ENCODE measurements at places on chromosomes 1 and 21. TPM values are rescaled to one million over a fixed set of nuclear protein-coding genes. Genes with fewer than 3 reads are reported as not detected.

GRCh38 chr1:58943776-58944175 lies 159.9 kb upstream of the JUN start:
- H3K4me3 ChIP-seq, result no peak overlapping the region
- H3K4me1 ChIP-seq, result peaks cover 32% of the 10 kb centered on the region
- no peak overlapping the region for H3K27ac ChIP-seq
- no peaks in the 10 kb centered on the region for H3K27me3 ChIP-seq

- H3K27me3 ChIP-seq, result no peaks in the 10 kb centered on the region
- H3K4me3 ChIP-seq, result no peak overlapping the region
- H3K36me3 ChIP-seq, result no peaks in the 10 kb centered on the region
- no peaks in the 10 kb centered on the region for H3K4me1 ChIP-seq
- no peak overlapping the region for H3K27ac ChIP-seq
These were observed 13.3 kb upstream of the CTRC start for GRCh38 chr1:15424981-15425380.

GRCh38 chr1:152237093-152237492 lies 13.1 kb upstream of the HRNR start:
- H3K4me3 ChIP-seq, result no peak overlapping the region
- H3K4me1 ChIP-seq, result no peaks in the 10 kb centered on the region
- no peaks in the 10 kb centered on the region for H3K27me3 ChIP-seq
- H3K27ac ChIP-seq, result no peak overlapping the region
- no peak for DNase-seq

The LMNA gene
- 53.1 TPM for polyA plus RNA-seq

The NUDT4B gene
- 10.7 TPM for polyA plus RNA-seq

GRCh38 chr1:205813755-205814058 lies 709 bp upstream of the SLC41A1 start:
- no peaks in the 10 kb centered on the region for H3K27me3 ChIP-seq
- H3K4me3 ChIP-seq, result peak overlapping the region; percentile 83
- DNase-seq, result no peak
- H3K4me1 ChIP-seq, result peaks cover 30% of the 10 kb centered on the region

DNA sequence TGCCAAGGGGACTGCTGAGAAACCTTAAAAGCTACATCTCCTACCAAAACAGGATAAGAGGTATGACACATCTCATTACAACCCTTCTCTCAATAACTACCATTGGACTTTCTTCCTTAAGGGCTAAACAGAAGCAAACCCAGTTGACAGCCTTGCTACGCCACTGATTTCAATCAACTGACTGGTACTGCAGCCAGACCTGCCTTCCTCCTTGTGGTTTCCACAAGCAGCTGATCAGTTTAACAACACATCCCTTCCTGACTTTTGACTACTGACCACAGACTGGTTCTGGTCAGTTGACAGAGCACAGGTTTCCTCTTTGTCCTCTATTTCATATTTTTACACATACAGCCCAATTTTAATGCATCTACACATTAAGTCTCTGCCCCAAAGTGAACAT lies 108.8 kb downstream of the ADAMTS1 start:
- no peaks in the 10 kb centered on the region for H3K36me3 ChIP-seq
- no peaks in the 10 kb centered on the region for H3K4me1 ChIP-seq
- no peaks in the 10 kb centered on the region for H3K27me3 ChIP-seq
- no peak for DNase-seq
- no peak overlapping the region for H3K4me3 ChIP-seq

DNA sequence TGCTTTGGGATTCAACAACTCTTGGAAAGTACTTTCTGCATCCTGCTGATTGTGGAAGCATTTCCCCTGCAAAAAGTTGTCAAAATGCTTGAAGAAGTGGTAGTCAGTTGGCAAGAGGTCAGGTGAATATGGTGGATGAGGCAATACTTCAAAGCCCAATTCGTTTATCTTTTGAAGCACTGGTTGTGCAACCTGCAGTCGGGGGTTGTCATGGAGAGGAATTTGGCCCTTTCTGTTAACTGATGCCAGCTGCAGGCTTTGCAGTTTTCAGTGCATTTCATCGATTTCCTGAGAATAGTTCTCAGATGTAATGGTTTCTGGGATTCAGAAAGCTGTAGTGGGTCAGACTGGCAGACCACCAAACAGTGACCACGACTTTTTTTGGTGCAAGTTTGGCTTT lies 47.6 kb upstream of the GJA5 start:
- H3K4me3 ChIP-seq, result no peak overlapping the region
- no peaks in the 10 kb centered on the region for H3K27me3 ChIP-seq
- DNase-seq, result no peak
- no peak overlapping the region for H3K27ac ChIP-seq

The GBP2 gene
- 8.2 TPM for polyA plus RNA-seq

GRCh38 chr1:30733493-30733892 lies 10.1 kb upstream of the MATN1 start:
- peaks cover 9% of the 10 kb centered on the region for H3K36me3 ChIP-seq
- H3K4me1 ChIP-seq, result peaks cover 45% of the 10 kb centered on the region
- DNase-seq, result peak; percentile 39
- H3K27ac ChIP-seq, result no peak overlapping the region

- H3K27ac ChIP-seq, result peak overlapping the region; percentile 16
- H3K27me3 ChIP-seq, result no peaks in the 10 kb centered on the region
- H3K36me3 ChIP-seq, result peaks cover 76% of the 10 kb centered on the region
- DNase-seq, result peak; percentile 69
- no peak overlapping the region for H3K4me3 ChIP-seq
These were observed 19.5 kb downstream of the MAP7D1 start for GRCh38 chr1:36175137-36176095.

DNA sequence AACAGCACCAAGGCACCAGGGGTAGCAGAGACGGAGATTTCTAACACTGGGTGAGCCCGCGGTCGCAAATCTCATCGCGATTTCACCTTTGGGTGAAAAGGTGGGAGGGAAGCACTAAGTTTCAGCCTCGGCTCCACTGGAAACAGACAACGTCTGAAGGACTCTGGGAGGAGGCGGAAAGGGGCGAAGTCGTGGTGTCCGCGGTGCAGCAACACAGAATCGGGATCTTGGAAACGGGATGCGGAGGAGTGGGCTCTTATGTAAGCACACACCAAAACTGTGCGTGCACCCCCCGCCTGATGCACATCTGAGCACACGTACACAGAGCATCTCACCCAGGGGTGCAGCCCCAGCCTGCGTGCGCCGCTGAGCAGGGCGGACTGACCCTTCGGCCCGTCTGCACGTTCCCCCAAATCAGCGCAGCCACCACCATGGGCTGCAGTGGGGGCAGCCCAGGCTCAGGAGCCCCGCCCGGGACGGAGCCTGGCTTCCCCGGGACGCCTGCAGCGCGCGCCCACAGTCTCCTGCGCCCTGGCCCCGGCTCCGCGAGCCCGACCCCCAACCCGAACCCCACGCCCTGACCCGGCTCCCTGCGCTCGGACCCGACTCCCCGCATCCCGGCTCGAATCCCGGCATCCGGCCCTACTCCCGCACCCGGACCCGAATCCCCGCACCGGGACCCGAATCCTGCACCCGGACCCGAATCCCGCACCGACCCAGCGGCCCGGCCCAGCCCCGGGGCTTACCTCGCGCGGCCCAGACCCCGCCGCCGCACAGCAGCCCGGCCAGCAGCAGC lies 670 bp downstream of the CLSTN1 start:
- peak; percentile 47 for DNase-seq
- H3K4me1 ChIP-seq, result peaks cover 39% of the 10 kb centered on the region
- peak overlapping the region; percentile 72 for H3K4me3 ChIP-seq
- H3K27ac ChIP-seq, result peak overlapping the region; percentile 34

DNA sequence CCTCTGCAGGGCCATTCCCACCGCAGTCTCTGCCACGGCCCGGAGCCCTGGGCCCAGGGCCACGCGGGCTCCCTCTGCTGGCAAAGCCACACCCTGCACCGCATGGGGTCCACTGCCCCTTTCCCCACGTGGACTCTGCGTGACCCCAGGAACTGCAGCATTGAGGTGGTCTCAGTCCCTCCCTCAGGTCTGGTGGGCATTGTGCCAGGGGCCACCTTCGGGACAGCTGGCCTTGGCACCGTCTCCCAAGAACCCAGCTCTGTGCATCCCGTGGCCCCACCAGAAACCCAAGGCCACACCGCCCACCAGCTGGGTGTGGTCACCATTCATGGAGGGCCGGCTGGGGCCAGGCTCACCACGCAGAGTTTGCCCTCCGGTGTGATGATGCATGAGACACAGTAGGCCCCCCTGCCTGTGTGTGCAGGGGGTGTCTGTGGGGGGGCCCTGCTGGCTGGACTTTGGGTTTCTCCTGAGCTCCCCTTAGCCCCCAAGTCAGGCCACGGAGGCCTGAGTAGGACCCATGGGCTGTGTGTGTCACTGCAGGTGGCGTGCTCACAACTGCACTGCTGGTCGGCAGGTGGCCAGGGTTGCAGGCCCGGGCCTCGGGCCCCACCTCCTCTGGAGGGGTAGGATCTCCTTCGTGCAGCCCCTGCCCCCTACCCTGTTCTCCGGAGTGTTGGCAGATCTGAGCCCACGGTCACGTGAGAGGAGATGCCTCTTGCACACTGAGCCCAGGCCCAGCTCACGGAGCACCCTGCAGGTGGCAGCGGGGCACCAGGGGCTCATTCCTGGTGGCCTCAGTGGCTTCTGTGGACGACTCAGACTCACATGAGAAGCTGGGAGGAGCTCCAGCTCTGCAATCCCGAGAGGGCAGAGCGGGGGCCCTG lies 5.8 kb downstream of the VWA1 start:
- H3K4me3 ChIP-seq, result no peak overlapping the region
- H3K27me3 ChIP-seq, result peaks cover 34% of the 10 kb centered on the region
- peak; percentile 69 for DNase-seq
